ENCODE measurements at places on chromosomes 6 and 20.

DNA sequence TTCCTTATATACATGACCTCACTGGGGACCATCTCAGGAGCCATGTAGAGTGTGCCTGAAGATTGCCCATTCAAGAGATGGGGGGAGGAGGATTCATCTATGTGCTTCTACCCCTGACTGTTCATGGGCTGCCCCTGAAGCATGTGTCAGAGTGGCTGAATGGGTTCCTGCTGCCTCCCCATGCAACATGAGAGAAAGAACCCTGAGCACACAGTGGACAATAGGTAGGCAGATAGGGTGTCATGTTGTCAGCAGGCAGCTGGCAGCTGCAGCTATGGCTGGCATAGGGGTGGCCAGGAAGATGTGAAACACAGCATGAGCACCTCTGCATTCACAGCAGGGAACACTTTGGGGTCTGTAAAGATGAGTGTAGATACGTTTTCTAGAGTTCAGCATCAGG lies 208.4 kb upstream of the CNR1 start:
- no peak for DNase-seq

DNA sequence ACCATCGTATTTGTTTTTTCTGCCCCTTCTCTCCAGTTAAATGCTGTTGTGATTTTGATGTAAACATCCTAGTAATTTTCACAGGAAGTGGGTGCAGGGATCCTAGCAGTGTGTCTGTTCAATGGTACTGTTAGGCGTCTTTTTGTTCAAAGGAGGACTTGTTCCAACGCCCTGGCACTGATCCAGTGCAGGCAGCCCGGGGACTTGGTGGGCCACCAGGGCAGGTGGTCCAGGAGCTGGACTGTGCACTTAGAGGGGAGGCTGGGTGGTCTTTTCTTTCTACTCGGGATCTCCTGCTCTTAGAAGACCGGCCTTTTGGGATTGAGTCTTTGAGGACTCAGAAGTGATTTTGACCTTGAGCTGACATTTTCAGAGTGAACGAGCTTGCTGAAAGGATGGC lies 41.1 kb upstream of the NKX2-2 start:
- DNase-seq: no peak

DNA sequence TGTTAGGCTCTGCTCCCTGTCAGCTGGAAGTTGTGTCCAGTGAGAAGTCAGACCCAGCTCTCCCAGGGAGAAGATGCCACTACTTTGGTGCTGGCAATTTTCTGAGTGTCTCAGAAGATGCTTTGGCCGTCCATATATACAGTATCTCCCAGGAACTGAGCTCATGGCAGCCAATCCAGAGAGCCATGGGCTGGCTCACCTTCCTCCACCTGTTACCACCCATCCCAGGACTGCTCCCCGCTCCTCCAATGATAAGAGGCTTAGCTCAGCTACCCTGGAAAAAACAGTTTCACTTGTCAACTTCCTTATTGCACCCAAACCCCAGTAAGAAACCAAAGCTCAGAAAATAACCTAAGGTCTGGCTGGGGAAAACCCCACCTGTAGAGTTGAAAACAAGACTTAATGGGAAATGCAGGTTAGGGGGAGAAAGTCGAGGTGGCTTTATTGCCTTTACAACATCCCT lies at the start of gene BNIP5:
TSS of gene BNIP5 (minus strand) at position 110 of the 463 bp plus-strand sequence. CDS start 6,198 bp downstream, outside the sequence.
- DNase-seq: no peak

DNA sequence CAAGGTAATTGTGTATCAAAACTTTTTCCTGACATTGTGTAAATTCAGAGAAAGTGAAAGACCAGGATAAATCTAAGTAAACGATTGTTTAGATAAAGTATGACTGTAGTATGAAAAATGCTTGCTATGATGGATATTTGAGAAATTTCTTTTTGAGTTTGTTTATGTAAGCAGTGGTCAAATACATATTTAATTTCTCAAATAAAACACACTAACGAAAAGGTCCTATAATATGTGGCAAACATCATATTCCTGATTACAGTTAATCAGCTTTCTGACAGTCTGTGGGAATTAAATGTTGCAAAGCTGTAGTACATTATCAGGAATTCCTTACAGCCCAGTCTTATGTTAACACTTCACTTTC lies 636.9 kb downstream of the MMUT start:
- DNase-seq: no peak

DNA sequence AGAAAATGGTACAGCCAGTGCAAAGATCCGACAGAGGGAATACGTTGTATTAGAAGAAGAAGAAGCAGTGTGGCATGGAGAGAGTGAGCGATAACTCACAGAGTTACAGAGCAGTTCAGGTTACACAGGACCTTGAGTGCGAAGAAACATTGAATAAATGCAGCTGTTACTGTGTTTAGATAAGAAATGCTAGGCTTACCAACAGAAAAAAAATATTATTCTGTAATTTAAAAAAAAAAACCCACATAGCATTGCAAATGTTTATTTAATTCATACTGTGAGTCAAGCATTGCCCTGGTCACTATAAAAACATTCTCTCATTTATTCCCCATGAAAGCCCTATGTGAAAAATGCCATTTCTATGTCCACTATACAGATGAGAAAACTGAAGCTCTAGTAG lies 373.4 kb upstream of the EPHA7 start:
- DNase-seq: no peak

DNA sequence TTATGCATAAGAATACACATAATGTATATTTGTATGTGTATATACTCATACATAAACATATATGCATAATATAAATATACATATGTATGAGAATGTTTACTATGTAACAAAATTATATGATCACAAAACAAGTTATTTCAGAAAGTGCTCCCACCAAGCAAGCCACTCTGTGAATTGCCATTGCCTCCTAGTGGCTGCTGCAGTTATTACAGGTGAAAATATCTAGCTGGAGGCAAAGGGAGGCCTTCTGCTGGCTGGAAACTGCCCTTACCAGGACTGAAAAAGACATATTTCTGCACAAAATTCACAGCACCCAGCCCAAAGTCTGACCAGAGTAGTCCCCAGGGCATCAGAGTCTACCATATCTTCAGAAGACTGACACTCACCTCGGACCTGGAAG lies 14.4 kb upstream of the ADAM33 start:
- DNase-seq: no peak

DNA sequence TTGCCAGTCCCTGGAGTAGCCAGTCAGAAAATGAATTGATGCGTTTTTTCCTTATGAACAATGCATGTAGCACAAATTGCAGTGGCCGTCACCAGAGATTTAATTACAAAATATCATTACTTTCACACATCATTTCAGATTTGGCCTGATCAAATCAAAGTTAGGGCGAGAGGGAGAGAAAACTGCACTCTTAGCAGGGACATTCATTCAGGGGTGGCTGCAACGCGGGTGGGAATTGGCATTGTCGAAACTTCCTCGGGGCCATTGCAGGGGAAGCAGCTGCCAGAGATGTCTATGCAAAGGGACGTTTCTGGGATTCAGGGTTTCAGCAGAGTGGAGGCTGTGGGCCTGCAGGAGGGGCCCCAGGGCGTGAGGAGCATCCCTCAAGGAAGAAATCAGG lies 76.5 kb upstream of the TOP1 start:
- no peak for DNase-seq

- DNase-seq: peak; percentile 52
These were observed 150.1 kb downstream of the DHX35 start for GRCh38 chr20:39112178-39112743.

DNA sequence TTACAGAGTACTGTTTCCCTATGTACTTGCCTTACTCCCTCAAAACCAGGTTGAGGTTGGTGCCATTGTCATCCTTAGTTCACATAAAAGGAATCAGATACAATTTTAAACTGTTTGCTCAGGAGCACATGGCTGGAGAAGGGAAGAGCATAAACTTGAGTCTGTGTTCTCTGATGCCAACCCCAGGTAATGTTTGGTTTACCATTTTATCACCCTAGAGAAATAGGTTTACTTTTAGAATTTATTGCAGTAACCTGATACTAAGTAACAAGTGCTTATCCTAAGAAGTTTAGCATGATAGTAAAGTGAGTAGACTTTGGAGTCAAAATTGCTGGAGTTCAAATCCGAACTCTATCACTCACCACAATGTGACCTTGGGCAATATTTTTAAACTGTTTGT lies 86.3 kb downstream of the RFPL4B start:
- DNase-seq: no peak

DNA sequence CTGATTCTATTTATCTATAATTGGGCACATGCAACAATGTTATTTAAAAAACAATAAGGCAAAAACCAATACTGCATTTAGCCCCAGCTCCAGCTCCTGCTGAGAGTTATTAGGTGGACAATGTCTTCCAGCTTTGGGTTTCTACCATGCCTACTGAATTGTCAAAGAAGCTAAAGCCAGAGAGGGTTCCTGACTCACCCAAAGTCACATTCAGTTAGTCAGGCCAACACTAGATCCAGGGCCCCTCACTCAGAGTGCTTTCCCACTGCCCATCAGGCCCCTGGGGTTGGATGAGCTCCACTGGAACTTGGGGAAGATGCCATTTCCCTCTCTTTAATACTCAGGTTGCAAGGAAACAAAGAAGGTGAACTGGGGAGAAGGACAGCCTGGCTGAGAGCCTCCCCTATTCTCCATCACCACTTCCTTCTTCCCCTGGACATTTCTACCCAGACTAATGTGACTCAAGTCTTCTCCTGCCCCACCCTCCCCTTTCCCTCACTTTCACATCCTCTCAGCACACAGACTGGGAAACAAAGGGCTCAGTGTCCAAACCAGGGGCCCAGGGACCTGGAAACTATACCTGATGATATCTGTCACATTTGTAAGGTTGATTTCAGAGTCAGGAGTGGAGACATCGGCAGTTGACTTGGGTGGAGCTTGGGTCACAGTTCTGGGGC lies 6.0 kb downstream of the TREM1 start:
- no peak for DNase-seq

- DNase-seq: no peak
These were observed 834.0 kb downstream of the MAFB start for GRCh38 chr20:39855056-39855455.

- DNase-seq: no peak
These were observed 62.6 kb upstream of the PMEPA1 start for GRCh38 chr20:57772349-57772964.

- no peak for DNase-seq
These were observed 404.8 kb downstream of the CD109 start for GRCh38 chr6:74100719-74101287.

GRCh38 chr20:37299718-37300528 lies 10.5 kb downstream of the MANBAL start:
- no peak for DNase-seq

DNA sequence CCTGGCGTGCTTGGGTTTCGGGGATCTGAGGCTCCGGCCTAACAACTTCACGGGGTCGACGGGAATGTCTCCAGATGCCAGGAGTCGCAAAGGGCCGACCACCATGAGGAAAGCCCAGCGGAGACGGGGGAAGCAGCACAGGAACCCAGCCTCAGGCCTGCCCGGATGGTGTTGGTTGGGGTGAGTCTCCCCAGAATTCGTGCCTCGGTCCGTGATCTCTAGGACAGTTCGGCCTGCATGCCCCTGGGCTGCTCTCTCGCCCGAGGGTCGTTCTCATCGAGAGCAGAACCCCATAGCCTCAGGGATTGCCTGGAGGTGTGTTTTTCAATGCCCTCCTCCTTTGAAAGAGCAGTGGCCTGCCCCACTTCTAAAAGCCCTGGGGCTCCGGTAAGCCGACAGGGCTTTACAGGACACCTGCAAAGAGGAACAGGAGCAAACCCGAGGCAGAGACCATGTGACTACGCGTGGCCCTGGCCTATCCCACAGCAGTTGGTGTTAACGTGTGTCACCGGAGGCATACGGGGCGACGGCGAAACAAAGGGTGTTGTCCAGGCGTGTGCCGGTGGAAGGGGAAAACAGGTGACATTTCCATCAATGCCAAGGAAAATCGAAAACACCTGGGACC lies 973.1 kb upstream of the DEFB115 start:
- DNase-seq: no peak

DNA sequence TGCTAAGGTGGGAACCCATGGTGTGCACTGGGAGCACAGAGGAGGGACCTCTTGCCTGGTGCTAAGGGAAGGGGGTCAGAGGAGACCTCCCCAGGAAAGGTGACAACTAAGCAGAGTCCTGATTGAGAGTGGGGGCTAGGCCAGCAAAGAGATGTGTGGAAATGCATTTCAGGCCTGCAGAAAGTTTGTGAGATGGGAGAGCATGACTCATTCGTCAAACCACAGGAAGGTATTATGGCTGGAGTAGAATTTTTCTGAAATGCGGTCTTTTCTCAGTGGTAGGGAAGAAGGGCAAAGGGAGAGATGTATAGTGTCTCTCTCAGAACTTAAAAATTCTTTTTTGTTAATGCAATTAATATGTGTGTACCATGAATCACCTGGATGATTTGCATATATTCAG lies 23.6 kb upstream of the EDN1 start:
- DNase-seq: no peak

DNA sequence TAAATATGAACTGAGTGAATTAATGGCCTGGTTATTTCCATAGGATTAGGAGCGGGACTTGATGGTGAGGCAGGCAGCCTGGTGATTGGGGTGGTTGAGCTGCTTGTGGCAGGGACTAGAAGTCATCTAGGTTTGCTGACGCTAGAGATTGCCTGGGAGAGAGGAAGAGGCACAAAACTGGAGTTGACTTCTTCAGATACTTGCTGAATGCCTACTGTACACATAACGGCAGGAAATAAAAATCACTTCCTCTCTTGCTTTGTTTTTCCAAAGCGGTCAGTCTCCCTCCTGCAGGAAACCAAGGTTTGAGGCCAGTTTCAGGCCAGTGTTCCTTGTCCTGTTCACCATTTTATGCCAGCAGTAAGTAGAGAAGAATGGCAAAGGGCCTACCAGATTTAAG lies 36.7 kb upstream of the MYLIP start:
- DNase-seq: no peak

DNA sequence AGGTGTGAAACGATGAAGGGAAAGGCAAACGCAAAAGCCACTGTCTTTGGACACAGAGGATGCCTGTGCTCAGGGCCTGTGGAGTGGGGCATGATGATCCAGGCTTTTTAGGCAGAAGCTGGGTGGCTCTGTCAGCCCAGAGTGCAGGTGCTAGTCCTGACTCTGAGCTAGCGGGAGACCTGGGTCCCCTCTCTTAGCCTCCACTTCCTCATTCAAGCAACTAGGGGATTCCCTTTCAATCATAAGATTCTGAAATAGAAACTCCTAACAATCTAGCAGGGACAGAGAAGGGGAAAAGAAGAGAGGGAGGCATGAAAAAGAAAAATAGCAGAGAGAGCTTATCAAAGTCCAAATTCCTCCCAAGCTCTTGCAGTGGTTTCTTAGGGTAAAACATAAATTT lies 7.6 kb upstream of the HIVEP2 start:
- DNase-seq: no peak

DNA sequence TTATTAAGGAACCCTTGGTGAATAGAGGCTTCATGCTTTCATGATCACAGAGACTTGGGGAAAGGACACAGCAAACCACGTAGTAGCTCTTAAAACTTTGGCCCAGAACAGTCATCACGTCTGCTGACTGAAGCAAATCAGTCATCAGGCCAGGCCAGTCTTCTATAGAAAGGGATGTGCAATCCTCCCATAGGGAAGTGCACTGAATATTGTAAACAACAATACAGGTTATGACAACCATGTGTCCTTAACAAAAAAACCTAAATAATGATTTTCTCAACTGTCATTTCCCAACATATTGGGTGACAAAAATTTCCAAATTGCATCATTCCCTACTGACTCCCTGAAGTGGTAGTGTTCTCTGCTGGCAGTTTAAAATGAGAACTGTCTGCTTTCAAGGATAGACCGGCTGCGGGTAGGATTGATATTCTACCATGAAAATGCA lies 388.2 kb upstream of the CITED2 start:
- DNase-seq: no peak

GRCh38 chr6:122276637-122277036 lies 122.8 kb upstream of the HSF2 start:
- no peak for DNase-seq

- no peak for DNase-seq
These were observed 216.8 kb downstream of the TMEM242 start for GRCh38 chr6:157106487-157106886.

GRCh38 chr6:132797951-132798868 lies at the start of gene SLC18B1:
Gene SLC18B1 (minus strand): TSS chr6:132798637. CDS start chr6:132798456, 181 bp downstream.
- no peak for DNase-seq

Measured in GM19239 (cell line).